Stimulated activated CD4-positive, alpha-beta T cell treated with anti-CD3 and anti-CD28 coated beads, Interleukin-4, amount 100 ng/mL, for 1 hour (primary cell): ENCODE measurements at places on chromosomes 3 and 15.

DNA sequence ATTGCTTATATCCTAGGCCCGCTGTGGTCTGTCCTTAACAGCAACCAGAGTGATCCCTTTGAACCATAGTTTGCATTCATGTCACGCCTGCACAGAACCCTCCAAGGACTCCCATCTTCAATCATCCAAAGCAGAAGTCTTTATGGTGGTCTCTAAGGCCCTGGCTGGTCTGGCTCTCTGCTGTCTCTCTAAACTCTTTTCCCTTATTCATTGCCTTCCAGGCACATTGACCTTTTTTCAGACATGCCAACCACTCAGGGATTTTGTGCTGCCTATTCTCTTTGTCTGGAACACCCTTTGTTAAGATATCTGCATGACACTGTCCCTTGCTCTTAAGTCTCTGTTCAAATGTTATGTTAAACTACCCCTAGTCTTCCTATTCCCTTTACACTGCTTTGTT is 21.9 kb upstream of the ZBTB47 start:
- no peak for DNase-seq

GRCh38 chr3:46565077-46565476 is 1.0 kb downstream of the LRRC2 start:
- DNase-seq = no peak

DNA sequence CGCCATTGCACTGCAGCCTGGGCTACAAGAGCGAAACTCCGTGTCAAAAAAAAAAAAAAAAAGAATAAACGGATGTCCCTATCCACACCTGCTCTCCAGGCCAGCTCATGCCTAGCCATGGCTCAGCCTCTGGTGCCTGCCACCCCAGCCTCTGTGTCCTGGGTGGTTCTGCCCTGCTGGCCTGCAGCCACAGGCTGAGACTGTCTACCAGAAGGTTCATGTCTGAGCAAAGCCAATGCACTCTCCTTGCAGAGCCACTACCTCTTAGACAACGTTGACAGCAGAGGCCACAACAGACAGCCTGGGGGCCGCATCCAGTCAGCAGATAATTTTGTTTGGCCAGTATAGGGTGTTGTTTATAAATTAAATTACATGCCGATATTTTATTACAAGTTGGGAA is 127.7 kb downstream of the ASB7 start:
- DNase-seq = no peak

- no peak for DNase-seq
These were observed 29.2 kb downstream of the MASP1 start for GRCh38 chr3:187262360-187262759.

DNA sequence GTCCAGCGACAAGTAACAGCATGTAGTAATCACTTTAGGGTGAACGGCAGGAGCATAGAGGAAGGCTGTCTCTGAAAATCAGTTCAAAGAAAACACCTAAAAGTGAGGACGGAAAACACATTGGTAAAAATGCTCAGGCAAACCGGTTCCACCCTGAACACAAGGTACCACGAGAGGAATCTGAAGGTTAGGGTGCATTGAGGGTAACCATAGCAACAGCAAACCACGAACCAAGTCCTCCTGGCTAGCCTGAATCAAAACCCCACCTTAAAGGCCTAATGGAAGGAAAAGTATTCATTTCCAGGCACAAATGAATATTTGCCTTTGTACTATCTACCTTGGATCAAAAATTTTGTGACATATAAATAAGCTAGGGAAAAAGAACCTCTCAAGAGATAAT is 315.0 kb downstream of the OCA2 start:
- DNase-seq = no peak

DNA sequence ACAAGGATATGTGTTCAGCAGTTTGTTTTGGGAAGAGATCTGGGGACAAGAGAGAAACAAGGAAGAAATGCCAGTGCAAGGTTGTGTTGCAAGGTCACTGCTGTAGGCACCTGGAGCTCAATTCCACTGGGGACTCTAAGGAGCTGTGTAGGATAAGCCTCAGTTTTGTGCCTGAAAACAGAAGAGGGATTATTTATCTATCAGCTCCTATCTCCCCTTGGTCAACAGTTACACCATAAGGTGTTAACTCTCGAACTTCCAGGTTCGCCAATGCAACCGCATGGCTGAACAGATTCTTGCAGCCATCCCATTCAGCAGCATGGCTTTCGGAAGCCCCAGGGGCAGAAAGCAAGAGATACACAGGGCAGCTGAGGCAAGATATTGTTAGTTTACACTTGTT is 41.6 kb upstream of the CNOT10 start:
- DNase-seq = no peak

DNA sequence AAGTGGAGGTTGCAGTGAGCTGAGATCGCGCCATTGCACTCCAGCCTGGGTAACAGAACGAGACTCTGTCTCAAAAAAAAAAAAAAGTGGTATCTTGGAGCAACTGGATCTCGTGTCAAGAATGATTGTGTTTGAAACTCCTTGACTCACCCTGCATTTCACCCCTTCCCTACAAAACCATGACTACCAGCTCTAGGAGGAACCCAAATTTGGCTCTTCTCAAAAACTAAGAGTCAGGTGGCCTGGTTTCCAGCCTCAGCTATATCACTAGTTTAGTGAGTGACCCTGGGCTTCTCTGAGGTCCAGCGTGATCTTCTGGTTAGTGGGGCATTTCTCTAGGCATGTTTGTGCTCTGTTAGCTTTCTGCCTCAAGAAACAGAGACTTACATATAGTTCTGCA is 222.1 kb downstream of the FAM43A start:
- DNase-seq = no peak

- no peak for DNase-seq
These were observed 619.0 kb downstream of the MECOM start for GRCh38 chr3:169044331-169045113.

- no peak for DNase-seq
These were observed 42.3 kb upstream of the CORO2B start for GRCh38 chr15:68536331-68537095.

DNA sequence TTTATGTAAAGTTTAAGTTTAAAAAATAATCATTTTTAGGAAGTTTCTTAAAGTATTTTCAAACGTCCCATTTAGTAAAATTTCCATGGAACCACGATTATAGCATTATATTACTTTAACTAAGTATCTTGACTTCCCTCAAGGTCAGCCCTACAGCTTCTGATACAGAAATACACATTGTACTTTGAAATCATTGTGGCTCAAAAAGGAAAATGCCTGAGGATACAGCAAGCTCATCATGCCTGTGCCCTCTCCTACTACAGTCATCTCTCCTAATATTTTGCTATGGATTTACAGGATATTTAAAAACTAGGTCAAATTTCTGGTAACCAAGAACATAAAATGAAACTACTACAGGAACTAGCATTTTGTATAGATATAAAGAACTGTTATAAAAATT is 51.8 kb downstream of the GBE1 start:
- DNase-seq = no peak
